Activated naive CD8-positive, alpha-beta T cell treated with anti-CD3 and anti-CD28 coated beads, Interleukin-2, amount 50 U/mL, for 16 hours (primary cell): ENCODE measurements at places on chromosomes 3 and 15.

GRCh38 chr3:124851136-124851535, 36.0 kb downstream of the ITGB5 start:
- DNase-seq = no peak

DNA sequence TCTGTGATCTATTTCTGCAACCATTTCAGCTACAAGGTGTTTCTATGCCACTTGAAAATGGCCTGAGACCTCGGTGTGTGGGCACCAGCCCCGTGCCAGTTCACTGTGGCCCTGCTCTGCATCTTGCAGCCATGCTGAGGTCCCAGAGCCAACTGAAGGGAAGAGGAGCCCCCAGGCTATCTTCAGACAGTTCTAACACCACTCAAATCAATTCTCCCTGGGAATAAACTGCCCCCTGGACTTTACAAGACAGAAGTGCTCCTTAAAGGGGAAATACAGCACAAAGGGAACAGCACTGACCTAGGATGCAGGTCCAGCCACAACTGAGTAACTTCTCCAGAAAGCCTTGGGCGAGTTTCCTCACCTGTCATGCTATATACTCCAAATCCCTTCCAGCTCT, 3.9 kb downstream of the XXYLT1 start:
- no peak for DNase-seq

GRCh38 chr3:171851660-171852058, 8.5 kb downstream of the TMEM212 start:
- DNase-seq = no peak

- DNase-seq = no peak
These were observed 14.5 kb downstream of the EMC4 start for GRCh38 chr15:34239151-34239808.

- DNase-seq = no peak
These were observed 20.9 kb downstream of the AMOTL2 start for GRCh38 chr3:134353171-134353825.
